ENCODE measurements at places on chromosomes 4 and X. TPM values are rescaled to one million over a fixed set of nuclear protein-coding genes. Genes with fewer than 3 reads are reported as not detected.

TMSB15A gene
- 0.25 TPM for polyA plus RNA-seq

ANK2 gene
- 26.1 TPM for polyA plus RNA-seq

PHKA2 gene
- 30.3 TPM for polyA plus RNA-seq

TMEM255A gene
- polyA plus RNA-seq = 4.2 TPM

NDNF gene
- polyA plus RNA-seq = 0.34 TPM

FAM236D gene
- not detected for polyA plus RNA-seq

ITGB1BP2 gene
- 1.5 TPM for polyA plus RNA-seq

TCEAL1 gene
- 13.6 TPM for polyA plus RNA-seq

SPINK2 gene
- polyA plus RNA-seq = 0.65 TPM

TNIP3 gene
- polyA plus RNA-seq = 1.4 TPM

OPRPN gene
- polyA plus RNA-seq = not detected

TRIML2 gene
- polyA plus RNA-seq = 0.34 TPM

SCML2 gene
- 1.1 TPM for polyA plus RNA-seq

PDGFC gene
- polyA plus RNA-seq = 17.2 TPM

FRMPD4 gene
- not detected for polyA plus RNA-seq

SLC49A3 gene
- polyA plus RNA-seq = 6.5 TPM

EVC gene
- 4.0 TPM for polyA plus RNA-seq

TMSB15C gene
- 0.15 TPM for polyA plus RNA-seq

BTC gene
- polyA plus RNA-seq = 0.45 TPM

FAT4 gene
- polyA plus RNA-seq = 2.5 TPM

FATE1 gene
- not detected for polyA plus RNA-seq

JAKMIP1 gene
- polyA plus RNA-seq = 0.53 TPM

ARHGEF38 gene
- polyA plus RNA-seq = 2.7 TPM

MAGED4 gene
- polyA plus RNA-seq = 3.1 TPM

SLC6A14 gene
- 0.11 TPM for polyA plus RNA-seq

CCNA2 gene
- 0.41 TPM for polyA plus RNA-seq

BEX2 gene
- polyA plus RNA-seq = 22.9 TPM

SLC2A9 gene
- 6.5 TPM for polyA plus RNA-seq

MAGEH1 gene
- polyA plus RNA-seq = 18.0 TPM

CENPC gene
- polyA plus RNA-seq = 5.7 TPM

TRMT10A gene
- polyA plus RNA-seq = 3.7 TPM

PRDM5 gene
- polyA plus RNA-seq = 2.0 TPM

KLB gene
- polyA plus RNA-seq = 23.6 TPM

ANOS1 gene
- polyA plus RNA-seq = 2.5 TPM
